ENCODE measurements at places on chromosomes 2 and 18. TPM values are rescaled to one million over a fixed set of nuclear protein-coding genes. Genes with fewer than 3 reads are reported as not detected.

MEP1B gene
- total RNA-seq, result 1.8 TPM

ZNF2 gene
- 3.3 TPM for total RNA-seq

CGREF1 gene
- 1.3 TPM for total RNA-seq

GPR155 gene
- total RNA-seq, result 1.3 TPM

PLEKHH2 gene
- total RNA-seq, result 1.6 TPM

TIGD1 gene
- 4.4 TPM for total RNA-seq

CYS1 gene
- 2.5 TPM for total RNA-seq

RBM44 gene
- total RNA-seq, result 0.35 TPM

KYNU gene
- 2.8 TPM for total RNA-seq

POTEE gene
- 0.11 TPM for total RNA-seq

IL18RAP gene
- 0.69 TPM for total RNA-seq

GAD1 gene
- not detected for total RNA-seq

LYPD6 gene
- 5.2 TPM for total RNA-seq

SMYD1 gene
- not detected for total RNA-seq

MC2R gene
- not detected for total RNA-seq

GRCh38 chr2:95159690-95160449 is at the start of gene ZNF514:
TSS of gene ZNF514 (minus strand) at chr2:95159848. CDS start at chr2:95153253, 6,595 bp downstream.
- peak within 1 kb of the TSS; percentile 84 for H3K4me3 ChIP-seq
- H3K27ac ChIP-seq, result peak within 1 kb of the TSS; percentile 61
- H3K36me3 ChIP-seq, result peaks cover 4% of the 10 kb centered on the region
- peaks cover 14% of the 10 kb centered on the region for H3K4me1 ChIP-seq

- H3K27ac ChIP-seq, result no peak overlapping the region
- H3K4me1 ChIP-seq, result no peaks in the 10 kb centered on the region
- H3K27me3 ChIP-seq, result no peaks in the 10 kb centered on the region
Measured at GRCh38 chr2:38440655-38441054, 63.6 kb upstream of the ATL2 start.

- H3K36me3 ChIP-seq, result peaks cover 4% of the 10 kb centered on the region
- no peaks in the 10 kb centered on the region for H3K27me3 ChIP-seq
- no peak overlapping the region for H3K27ac ChIP-seq
- H3K4me1 ChIP-seq, result peaks cover 6% of the 10 kb centered on the region
Measured at GRCh38 chr2:37148325-37148724, 8.5 kb downstream of the EIF2AK2 start.

GRCh38 chr2:222294996-222295367 is 3.8 kb downstream of the PAX3 start:
- H3K27me3 ChIP-seq, result peaks cover 94% of the 10 kb centered on the region
- H3K36me3 ChIP-seq, result no peaks in the 10 kb centered on the region
- no peak overlapping the region for H3K4me3 ChIP-seq
- H3K4me1 ChIP-seq, result peaks cover 9% of the 10 kb centered on the region

DNA sequence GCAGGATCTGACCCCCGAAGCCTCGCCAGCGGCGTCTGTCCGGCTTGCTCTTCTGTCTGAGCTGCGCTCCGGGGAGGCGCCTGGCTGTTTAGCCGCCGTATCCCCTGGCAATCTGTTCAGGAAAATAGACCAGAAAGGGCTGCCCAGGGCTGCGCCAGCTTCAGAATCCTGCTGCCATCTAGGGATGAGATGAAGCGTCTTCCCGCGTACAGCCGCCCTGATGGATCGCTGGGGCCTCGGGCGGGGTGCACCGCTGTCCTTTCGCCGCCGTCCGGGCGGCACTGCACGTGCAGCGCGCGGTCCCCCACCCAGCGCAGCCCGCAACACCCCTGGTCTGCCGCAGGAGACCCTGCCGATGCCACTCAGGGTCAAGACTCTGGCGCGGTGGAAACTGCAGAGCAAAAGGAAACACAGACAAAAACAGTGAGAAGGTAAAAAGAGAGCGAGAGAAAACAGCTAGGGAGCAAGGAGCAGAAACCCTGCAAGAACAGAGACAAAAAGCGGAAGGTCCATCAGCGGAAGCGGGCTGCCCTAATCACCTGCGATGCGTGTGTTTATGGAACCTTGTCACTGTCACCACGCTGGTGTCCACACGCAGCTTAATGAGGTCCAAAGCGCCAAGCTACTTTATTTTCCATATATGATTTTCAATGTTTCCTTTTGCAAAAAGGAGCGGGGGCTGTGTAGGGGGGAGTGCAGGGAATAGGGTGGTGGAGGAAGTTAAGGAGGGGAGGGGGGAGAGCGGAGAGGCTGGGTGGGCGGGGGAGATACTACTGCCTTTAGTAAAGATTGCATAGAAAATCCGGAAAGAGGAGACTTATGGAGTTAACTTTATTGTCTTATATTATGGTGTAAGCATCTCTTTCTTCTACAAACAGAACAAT is 2113.3 kb upstream of the PIK3C3 start:
- peak overlapping the region; percentile 26 for H3K4me3 ChIP-seq
- peak; percentile 36 for DNase-seq
- no peak overlapping the region for H3K27ac ChIP-seq
- no peaks in the 10 kb centered on the region for H3K36me3 ChIP-seq

- H3K36me3 ChIP-seq, result no peaks in the 10 kb centered on the region
- H3K4me3 ChIP-seq, result no peak overlapping the region
- no peaks in the 10 kb centered on the region for H3K4me1 ChIP-seq
- DNase-seq, result no peak
- no peak overlapping the region for H3K27ac ChIP-seq
Measured at GRCh38 chr2:240816584-240817495, 3.2 kb downstream of the KIF1A start.

GRCh38 chr18:46042571-46043123 is 29.4 kb downstream of the PSTPIP2 start:
- no peak overlapping the region for H3K4me3 ChIP-seq
- no peaks in the 10 kb centered on the region for H3K4me1 ChIP-seq
- no peak for DNase-seq
- H3K27ac ChIP-seq, result no peak overlapping the region
- no peaks in the 10 kb centered on the region for H3K36me3 ChIP-seq

DNA sequence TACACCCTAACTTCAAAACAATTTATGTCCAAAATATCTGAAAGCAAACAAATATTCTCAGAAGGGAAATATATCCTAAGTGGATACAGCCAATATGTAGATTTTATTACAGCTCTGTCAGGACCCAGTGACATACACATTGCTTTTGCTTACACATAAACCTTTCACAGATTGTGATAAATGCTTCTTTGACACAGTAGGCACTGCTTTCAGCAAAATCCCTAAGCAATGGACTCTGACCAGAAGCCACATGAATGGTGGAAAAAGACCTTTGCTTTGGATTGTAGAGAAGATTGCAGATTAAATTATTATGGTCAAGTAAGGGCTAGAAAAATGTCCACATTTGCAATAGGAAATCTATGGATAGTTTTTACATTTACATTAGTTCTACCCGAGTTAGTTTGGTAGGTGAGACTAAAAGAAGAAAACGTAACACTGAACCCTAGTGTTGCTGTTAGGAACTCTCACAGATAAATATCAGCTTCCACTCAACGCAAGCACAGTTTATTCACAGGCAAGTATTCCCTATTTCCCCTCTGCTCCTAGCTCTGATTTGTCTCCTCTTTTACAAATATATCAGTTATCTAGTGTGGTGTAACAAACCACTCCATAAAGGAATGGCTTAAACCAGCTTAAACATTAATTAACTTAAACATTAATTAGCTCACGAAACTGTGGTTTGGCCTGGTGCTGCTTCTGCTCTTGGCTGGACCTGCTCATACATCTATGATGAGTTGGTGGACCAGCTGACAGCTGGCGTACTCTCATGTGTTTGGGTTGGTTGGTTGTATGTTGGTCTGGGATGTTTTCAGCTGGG is 23.6 kb upstream of the SERPINE2 start:
- DNase-seq, result no peak
- no peak overlapping the region for H3K4me3 ChIP-seq
- H3K36me3 ChIP-seq, result no peaks in the 10 kb centered on the region
- no peaks in the 10 kb centered on the region for H3K27me3 ChIP-seq
- H3K4me1 ChIP-seq, result no peaks in the 10 kb centered on the region
- no peak overlapping the region for H3K27ac ChIP-seq

- H3K4me1 ChIP-seq, result no peaks in the 10 kb centered on the region
- H3K4me3 ChIP-seq, result no peak overlapping the region
- DNase-seq, result no peak
Measured at GRCh38 chr2:54977149-54977548, 73.1 kb downstream of the RTN4 start.

DNA sequence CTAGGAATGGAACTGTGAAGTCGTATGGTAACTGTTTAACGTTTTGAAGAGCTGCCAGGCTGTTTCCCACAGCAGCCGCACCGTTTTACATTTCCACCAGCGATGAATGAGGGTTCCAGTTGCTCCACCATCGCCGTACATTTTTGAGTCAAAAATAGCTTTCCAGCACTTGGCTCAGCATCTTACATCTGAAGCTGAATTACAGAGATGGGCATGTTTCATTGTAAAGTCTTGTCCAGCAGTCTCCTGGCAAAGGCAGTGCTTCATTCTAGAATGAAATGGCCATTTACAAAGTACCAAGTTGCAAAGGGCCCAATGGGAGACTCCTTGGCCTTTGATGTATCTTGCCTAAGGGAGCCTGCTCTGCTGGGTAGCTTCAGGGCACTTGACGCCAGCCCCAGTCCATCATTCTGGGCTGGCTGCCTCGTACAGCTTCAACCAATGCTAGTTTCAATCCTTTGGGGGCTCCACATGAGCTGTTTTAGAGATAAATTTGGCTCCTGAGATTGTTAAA is 45.1 kb downstream of the ATIC start:
- no peaks in the 10 kb centered on the region for H3K27me3 ChIP-seq
- no peak overlapping the region for H3K4me3 ChIP-seq
- no peak overlapping the region for H3K27ac ChIP-seq
- no peak for DNase-seq

DNA sequence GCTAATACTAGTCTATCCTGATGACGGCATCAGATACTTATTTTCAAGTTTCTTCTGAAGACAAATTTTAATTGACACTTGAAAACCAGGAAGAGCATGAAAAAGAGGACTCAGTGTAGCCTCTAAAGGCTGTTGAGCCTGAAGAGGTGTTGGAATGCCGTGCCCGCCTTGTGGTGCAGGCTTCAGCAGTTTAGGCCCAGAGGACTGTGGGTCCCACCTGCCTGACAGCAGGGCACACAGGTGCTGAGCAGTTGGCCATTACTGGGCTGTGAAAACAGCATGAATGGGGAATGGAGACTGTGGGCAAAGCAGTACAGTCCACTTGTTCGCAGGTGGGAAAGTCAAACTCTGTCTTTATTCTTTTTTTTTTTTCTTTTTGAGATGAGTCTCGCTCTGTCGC is 49.8 kb upstream of the THOC1 start:
- H3K4me1 ChIP-seq, result no peaks in the 10 kb centered on the region
- DNase-seq, result no peak
- H3K27me3 ChIP-seq, result no peaks in the 10 kb centered on the region

DNA sequence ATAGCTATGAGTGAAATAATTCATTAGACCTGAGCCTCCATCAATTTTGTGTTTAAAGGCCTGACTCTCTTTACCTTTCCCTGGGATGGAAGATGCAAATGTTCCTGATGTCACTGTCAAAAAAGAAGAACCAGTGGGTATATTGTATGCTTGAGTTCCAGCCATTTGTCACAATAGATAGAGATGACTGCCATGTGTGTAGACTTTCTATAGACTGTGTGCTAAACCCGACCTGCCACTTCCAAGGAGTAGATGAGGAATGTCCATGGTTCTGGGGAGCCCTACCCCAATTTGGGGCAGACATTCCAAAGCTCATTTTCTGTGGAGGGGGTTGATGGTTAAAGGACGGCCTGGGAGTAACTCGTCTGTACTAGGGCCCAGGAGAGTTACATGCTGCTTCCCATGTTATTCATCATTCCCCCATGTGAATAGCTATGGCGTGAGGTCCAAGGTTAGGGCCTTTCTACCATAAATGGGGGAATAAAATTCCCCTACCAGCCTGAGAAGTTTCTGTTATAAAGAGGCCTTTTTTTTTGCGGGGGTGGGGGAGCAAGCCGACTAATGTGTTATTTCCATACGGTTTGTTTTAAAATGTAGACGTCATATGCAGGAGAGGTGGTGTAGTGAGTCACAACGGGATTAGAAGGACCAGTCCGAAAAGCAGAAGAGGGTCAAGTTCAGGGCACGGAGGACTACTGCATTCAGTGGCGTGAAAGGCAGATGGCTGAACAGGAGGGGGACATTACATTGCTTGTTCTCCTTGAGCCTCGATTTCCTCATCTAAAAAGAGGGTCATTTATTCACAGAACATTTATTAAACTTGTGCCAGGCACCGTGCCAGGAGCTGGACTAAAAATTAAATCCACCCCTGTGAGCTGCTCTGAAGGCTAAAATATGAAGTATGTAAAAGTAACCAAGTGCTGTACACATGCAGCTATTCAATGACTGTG is 24.0 kb downstream of the IL1B start:
- no peak overlapping the region for H3K4me3 ChIP-seq
- no peak overlapping the region for H3K27ac ChIP-seq
- H3K36me3 ChIP-seq, result no peaks in the 10 kb centered on the region
- peaks cover 5% of the 10 kb centered on the region for H3K4me1 ChIP-seq
- DNase-seq, result no peak
